NCI-H460 (cell line): ENCODE measurements at places on chromosomes 12 and 14. TPM values are rescaled to one million over a fixed set of nuclear protein-coding genes. Genes with fewer than 3 reads are reported as not detected.

The PRR13 gene
- 119 and 129 TPM in 2 replicates for total RNA-seq

DNA sequence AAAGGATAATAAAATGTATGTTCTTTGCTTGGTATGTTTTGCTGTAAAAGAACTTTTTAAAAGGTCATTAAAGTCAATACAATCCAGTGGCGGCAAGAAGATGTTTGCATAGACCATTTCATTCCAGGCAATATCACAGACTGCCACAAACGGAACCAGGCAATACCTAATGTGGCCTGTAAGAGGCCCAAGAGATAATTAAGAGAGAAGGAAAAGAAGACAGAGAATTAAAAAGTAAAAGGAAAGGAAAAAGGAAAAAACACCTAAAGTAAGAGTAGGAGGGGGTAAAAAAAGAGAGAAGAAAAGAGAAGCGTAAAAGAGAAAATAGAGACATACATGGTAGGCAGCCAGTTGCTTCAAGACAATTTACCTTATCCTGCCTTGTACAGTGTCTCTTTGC, 6.8 kb upstream of the ARHGAP5 start:
- no peak for DNase-seq

DNA sequence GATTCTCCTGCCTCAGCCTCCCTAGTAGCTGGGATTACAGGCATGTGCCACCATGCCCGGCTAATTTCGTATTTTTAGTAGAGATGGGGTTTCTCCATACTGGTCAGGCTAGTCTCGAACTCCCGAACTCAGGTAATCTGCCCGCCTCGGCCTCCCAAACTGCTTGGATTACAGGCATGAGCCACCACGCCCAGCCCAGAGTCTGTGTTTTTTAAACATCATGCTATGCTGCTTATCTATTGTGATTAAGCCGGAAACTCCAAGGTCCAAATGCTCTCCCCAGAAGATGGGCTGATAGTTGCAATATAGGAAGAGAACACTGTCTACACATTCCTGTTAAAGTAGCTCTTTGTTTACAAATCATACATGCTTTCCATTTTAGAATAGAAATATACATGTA, 30.5 kb upstream of the MAX start:
- no peak for DNase-seq

The TXNRD1 gene
- total RNA-seq: 1,614 and 1,733 TPM in 2 replicates

DNA sequence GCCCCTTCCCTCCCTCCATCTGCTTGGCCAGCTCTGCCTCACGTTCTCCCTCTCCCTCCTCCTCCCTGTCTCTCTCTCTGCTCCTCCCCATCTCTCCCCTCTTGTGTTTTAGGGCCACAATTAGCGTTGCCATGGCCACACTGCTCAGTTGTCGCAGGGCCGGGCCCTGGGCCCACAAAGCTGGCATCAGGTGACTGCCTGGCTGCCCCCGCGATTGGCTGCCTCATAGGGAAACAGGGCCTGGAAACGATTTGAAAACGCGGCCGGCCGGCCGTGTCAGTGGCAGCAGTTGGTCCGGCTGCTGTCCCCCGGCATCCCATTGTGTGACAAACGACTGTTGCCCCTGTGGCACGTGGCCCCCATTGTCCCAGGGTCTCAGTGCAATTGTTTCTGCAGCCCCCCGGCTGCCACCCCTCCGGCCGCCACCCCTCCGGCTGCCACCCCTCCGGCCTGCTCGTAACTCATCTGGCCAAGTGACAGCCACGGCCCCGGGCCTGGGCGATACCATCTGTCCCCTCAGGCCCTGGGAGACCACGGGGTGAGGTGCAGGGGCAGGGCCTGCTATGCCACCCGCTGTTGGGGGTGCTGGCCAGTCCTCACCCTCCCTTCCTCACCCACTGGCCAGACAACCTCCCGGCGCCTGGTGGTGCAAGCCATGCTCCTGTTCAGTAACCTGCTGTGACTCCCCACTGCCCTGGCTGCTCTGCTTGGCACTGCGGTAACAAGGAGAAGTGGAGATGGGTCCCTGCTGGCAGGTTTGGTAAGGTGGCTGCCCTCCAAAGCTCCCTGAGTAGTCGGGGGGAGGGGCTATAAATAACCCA, 17.4 kb downstream of the FOXN4 start:
- DNase-seq: no peak

The CDCA3 gene
- total RNA-seq: 31.6 and 33.4 TPM in 2 replicates

DNA sequence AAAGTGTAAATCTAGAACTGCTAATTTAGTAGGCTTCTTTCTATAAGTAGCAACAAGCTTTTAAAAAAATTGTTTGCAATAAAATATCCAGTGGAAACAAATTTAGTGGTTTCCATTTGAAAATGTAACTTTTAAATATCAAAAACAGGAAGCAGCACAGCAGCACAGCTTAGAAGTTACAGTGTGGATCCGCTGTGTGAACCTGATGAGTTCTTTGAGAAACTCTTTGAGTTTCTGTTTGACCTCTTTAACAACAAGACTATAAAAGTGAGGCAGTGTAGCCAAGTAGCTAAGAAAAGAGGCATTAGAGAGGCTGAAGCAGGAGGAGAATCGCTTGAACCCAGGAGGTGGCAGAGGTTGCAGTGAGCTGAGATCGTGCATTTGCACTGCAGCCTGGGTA, 178.3 kb downstream of the NAV3 start:
- DNase-seq: no peak

DNA sequence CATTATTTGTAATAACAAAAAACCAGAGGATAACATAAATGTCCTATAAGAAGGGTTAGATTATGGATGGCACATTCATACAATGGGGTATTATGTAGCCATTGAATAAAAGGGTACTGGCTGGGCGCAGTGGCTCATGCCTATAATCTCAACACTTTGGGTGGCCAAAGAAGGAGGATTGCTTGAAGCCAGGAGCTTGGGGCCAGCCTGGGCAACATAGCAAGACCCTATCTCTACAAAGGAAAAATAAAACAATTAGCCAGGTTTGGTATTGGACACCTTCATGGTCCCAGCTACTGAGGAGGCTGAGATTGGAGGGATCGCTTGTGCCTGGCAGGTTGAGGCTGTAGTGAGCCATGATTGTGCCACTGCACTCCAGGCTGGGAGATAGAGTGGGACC, 14.8 kb downstream of the PTPN11 start:
- no peak for DNase-seq

DNA sequence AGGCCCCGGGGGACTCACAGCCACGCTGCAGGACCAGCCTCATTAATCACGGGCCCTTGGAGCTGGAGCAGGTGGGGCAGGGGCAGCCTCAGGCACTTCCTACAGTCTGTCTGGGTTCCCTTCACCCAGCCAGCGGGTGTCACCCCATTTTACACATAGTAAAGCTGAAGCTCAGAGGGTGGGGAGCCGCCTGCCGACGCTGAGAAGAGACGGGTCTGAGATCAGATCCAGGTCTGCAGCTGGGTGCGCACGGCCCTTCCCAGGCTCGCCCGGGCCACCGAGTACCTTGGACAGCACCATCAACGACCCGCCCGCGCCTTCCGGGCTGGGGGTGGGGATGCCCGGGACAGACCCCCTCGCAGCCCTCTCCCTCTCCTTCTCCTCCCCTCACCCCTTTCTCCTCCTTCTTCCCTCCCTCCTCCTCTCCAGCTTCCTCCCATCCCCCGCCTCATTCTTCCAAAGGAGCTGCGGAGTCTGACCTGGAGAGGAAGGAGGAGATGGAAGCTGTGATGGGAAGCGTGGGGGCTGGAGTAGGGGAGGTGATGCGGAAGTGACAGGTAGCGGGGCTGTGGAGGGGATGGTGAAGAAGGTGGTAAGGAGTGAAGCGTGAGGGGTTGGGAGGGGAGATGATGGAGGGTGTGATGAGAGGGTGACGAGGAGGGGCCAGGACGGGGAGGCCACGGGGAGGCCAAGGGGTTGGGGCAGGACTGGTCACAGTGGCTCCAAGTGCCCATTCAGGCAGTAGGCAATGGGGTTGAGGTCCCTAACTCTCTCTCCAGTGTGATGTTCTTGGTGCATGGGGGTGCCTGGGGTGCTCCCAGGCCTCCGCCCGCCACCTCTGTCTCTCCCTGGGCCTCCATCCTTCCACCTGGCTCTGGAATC, 8.8 kb downstream of the DTX1 start:
- DNase-seq: no peak
